ENCODE measurements at places on chromosomes 1 and 21.

GRCh38 chr1:44724296-44724954, 6.5 kb downstream of the RNU5D-1 start:
- no peak for DNase-seq

DNA sequence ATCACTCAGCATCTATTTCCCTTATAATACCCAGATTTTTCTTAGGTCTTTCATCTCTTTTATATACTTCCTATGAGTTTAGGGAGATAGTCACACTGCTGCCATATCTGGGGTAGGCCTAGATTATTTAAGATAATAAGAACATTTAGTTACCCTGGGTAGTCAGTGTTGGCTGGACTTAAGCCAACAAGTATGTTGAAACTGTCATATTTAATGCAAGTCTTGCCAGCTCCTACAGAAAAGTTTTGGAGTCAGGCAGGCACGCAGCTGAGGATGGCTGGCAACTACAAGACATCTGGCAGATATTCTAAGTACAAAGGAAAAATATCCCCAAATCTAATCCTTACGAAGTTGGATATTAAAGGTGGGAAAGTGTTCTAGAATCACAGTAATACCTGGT, 19.2 kb upstream of the DEPDC1 start:
- no peak for DNase-seq

DNA sequence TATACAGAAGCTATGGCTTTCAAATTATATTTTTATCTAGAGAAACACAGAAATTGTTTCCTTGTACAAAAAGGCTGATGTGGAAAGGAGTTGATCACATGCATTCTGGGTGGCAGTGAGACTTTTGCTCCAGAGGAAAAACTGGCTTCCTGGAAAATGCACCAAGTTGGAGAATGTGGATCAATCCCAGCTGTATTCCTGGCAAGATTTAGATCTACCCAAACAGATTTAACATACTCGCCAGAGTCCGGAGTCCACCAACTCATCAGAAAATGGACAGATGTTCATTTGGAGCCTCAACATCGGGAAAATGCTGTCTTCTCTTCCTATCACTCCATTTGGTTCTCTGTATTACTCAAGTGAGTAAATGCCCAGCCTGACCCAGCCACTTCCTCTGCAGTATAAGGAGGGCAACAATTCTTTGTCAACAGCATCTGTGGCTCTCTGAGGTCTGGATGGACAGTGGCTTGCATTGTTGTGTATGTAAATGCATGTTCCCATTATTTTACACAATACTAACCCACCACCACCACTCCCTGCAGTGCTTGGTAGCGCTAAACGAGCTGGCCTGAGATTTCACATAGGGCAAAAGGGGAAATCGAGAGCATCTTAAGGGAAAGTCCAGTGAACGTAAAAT, 226.2 kb upstream of the IRF2BP2 start:
- DNase-seq = no peak

DNA sequence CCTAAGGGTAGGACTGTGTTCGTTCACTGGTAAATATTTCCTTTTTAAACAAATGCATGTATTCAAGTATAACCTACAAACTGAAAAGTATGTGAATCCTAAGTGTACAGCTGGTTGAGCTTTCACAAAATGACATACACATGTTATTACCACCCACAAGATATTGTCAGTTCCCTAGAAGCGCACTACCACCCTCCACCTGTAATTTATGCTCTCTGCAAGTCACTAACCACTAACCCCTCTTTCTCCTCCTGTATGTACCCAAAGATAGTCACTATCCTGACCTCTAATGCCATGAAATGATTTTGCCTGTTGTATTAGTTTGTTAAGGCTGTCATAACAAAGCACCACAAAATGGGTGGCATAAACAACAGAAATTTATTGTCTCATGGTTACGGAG, 82.8 kb upstream of the CHODL start:
- no peak for DNase-seq

DNA sequence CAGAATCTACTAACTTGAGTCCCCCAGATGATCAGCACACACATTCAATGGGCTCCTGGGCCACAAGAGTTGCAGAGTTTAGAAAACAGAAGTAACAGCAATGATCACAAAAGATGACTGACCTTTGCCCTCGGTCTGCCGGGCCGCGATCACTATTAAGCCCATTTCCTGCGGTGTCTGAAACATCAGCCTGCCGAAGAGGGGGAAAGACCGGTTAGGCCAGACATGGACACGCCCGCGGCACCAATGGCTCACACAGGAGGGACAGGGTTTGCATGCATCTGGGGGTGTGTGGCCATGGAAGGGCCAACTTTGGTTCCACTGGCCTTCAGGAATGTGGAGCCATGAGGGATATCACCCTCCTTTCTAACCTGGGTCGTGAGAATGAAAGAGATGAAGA, 68.2 kb downstream of the SIM2 start:
- DNase-seq = no peak

DNA sequence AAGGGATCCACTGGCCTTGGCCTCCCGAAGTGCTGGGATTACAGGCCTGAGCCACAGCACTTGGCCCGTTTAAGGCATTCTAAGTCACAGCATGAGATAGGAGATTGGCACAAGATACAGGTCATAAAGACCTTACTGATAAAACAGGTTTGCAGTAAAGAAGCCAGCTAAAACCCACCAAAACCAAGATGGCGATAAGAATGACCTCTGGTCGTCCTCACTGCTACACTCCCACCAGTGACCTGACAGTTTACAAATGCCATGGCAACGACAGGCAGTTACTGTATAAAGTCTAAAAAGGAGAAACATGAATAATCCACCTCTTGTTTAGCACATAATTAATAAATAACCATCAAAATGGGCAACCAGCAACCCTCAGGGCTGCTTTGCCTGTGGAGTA, 33.3 kb upstream of the RCC2 start:
- DNase-seq = no peak

GRCh38 chr1:8040586-8040985, 14.5 kb upstream of the ERRFI1 start:
- DNase-seq = no peak

DNA sequence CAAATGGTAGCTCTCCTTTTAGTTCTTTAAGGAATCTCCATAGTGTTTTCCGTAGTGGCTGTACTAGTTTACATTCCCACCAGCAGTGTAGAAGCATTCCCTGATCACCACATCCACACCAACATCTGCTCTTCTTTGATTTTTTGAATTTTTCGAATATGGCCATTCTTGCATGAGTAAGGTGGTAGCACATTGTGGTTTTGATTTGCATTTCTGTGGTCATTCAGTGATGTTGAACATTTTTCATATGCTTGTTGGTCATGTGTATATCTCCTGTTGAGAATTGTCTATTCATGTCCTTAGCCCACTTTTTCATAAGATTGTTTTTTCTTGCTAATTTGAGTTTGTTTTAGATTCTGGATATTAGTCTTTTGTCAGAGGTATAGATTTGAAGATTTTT, 84.6 kb upstream of the B3GALT2 start:
- no peak for DNase-seq

DNA sequence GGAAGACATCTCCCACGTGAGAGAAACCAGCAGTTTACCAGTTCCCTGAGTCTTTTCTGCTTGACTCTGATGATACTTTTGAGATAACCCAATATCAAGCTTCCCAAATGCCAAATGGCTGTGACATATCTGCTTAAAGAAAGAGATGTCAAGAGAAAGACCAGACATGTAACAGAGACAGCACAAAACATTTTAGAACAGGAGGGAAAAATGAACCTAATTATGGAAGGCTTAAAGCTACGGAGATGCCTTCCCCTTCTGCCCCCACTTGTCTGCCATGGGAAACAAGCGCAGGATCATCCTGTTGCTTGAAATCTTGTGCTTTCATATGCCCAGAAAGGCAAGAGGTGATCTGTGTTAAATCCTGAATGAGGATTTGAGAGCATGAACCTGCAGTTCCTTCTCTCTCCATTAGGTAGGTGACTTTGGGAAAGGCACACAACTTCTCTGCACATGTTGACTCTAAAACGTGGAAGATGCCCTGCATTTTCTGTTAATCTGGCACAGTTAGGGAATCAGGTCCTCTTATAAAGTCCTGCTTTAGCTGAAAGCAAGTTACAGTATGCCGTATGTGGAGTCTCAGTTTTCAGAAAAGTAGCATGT, 46.7 kb upstream of the MTR start:
- DNase-seq = no peak

GRCh38 chr1:204577794-204578478, 61.7 kb downstream of the MDM4 start:
- no peak for DNase-seq

DNA sequence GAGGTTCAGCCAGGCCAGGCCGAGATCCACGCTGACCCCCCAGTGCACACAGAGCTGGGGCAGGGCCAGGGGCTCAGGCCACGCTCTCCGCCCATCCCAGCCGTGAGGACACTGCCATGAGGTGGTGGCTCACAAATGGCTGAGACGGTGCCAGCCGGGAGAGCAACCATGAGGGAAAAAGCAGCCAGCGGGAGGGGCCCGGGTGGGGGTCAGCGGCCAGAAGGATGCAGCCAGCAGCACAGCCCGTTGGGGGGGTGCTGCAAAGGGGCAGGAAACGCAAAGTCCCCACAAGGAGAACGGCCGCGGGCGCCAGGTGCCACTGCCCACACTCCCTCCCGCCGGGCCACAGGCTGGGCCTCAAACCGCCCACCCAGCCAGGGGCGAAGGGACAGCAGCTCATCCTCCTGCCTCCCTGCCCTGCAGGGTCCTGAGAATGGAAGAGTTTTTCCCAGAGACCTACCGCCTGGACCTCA, 8.3 kb downstream of the TTLL10 start:
- no peak for DNase-seq

GRCh38 chr1:162463021-162463420, 34.6 kb upstream of the UHMK1 start:
- no peak for DNase-seq

DNA sequence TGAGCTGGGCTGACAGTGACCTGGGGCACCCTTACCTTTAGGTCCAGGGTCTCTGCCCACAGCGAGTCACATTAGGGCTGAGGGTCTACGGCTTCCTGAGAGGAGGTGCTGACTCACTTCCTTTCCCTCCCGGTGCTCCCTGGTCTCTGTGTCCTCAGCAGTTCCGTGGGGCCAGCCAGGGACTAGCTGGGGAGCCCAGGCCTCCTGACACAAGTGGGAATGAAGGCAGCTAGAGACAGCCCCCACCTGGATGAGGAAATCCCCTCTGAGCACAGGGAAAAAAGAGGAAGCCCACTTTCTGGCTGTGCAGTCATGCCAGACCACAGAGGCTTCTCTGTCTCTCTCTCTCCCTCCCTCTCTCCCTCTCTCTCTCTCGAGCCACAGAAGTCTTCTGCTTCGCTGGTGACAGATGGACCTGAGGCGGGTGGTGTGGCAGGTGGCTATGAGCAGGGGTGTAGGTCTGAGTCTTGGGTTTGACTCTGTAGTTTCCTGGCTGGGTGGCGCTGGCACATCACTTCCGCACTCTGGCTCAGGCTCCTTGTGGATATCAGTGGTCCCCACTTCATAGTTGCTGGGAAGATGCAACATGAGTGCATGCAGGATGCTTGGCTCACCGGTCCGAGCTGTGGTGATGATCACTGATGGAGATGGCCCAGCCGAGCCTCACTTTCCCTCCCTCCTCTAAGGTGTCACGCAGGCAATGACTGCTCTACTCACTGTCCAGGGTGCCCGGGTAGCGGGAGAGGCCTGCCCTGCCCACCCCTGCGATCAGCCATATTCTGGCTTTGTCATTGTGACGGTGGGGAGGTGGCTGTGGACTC, 3.5 kb downstream of the SLC66A1 start:
- DNase-seq = no peak

GRCh38 chr1:226606311-226607267, 58.0 kb downstream of the STUM start:
- DNase-seq = no peak

DNA sequence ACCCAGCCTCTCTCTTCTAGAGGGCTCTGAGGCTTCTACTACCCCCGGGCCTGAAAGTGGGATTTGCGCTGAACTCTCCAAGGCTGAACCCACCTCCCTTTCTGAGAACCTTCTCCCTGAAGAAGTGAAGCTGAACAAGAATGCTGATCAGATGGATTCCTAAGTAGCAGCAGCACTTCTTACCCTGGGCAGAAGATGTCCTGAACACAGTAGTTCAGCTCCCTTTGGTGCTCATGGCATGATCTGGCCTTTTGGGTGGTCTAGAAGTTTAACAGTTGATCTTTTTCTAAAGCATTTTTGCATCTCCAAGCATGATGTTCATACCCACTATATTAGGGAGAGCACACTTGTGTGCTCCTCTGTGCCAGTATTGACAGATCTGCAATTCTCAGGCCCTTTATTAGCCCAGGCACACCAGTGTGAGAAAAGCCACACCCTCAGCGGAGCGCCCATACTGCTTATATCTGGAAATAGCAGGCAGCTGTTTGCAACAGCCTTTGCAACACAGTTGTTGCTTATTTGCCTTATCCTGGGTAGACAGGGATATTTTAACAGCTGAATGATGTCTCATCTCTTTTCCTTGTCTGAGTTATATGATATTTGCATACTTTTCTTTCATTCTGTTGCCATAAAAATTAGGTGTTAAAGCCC, 34.2 kb downstream of the CNN3 start:
- DNase-seq = no peak

- DNase-seq = no peak
Observed at GRCh38 chr1:241612533-241613477, 27.4 kb downstream of the CHML start.

DNA sequence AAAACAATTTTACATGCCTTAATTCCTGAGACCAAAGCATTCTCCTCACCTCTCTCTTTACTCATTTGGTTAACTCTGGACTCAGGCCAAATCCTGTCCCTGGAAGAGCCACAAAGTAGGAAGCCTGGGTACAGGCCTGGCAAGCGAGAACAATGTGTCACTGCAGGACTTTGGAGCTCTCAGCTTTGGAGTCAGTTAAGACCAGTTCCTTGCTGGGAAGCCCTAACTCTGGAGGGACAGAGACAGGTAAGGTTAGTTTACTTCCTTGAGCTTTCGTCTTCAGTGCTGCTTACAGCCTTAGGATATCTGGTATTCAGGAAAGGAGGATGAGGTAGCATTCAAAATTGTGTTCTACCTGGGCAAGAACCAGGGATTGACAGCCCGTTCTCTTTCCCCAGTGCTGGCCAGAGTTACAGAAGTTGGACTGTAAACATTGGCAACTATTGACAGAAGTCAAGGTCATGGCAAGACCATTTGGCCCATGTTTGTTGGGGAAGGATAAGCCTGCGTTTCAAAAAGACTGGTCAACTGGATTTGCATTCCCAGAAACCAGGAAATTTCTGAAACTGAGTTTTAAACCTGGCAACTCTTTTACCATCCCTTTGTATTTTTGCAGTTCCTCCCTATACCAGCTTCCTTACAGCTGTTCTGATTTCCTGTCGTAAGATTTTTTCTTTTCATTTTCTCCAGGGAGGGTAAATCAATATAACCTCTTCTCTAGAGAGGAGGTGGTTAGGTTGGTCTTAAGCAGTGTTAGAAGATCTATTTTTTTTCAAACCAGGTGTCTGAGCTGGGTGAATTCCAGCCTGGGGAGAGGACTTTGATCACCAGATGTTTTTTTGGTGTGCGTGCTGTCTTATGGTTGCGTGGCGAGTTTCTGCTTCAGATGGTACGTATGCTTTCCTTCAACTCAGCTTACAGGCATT, at the start of gene C4BPB:
Gene C4BPB, plus strand, starts transcription at position 160 of the 926 bp plus-strand sequence. Its CDS starts 672 bp downstream, at position 832.
- DNase-seq = no peak

- DNase-seq = no peak
Observed at GRCh38 chr1:86296305-86297205, 99.6 kb downstream of the ODF2L start.
